CD4-positive, alpha-beta T cell treated with Interleukin-15 for 1 hour (primary cell): ENCODE measurements at places on chromosomes 3 and 15.

- DNase-seq = no peak
Measured at GRCh38 chr3:150901793-150902192, 3.4 kb downstream of the MINDY4B start.

- no peak for DNase-seq
Measured at GRCh38 chr15:61186905-61187741, 42.0 kb downstream of the RORA start.

DNA sequence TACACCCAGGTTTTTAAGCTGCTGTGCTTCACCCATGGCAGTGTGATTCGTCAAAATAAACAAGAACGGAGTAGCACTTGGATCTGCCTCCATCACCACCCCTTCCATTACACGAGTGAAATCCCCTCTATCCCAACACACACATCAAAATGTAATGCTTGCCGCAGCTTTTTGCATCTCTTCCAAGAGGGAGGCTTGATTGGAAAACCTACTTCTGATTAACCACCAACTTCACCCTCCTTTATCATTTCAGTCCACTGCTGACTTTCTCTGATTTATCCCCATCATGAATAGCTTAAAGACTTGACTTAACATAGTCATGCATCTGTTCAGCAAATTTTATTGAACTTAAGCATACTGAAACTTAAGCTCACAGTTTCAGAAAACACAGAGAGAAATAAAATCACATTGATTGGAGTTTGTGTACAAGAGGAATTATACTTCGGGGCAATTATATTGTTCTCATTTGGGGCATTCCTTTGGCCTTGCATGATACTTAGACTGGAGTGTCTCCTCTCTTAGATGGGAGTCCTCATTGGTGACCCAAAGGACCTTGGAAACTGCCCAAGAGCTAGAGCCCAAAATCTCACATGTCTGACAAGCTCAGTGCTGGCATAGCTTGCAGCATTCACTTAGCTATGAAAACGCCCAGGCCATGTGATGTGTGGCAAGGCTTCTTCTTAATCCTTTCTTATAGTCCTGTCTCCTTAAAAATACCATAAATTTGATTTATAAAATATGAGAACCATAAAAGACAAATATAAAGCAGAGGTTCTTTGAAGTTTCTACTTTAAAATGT lies 124.3 kb upstream of the UMPS start:
- no peak for DNase-seq

DNA sequence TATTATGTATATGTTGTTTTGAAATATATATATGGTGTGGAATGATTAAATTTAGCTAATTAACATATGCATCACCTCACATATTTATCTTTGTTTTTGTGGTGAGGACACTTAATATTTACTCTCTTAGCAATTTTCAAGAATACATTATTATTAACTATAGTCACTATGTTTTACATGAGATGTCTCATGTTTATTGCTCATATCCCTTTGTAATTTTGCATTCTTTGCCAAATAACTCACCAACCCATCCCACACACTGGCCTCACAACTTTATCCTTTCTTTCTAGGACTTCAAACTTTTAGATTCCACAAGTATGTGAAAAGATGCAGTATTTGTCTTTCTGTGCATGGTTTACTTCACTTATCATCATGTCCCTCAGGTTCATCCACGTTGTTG lies 950.2 kb upstream of the CADM2 start:
- DNase-seq = no peak

GRCh38 chr3:97655971-97656370 lies 108.6 kb upstream of the ARL6 start:
- DNase-seq = no peak

DNA sequence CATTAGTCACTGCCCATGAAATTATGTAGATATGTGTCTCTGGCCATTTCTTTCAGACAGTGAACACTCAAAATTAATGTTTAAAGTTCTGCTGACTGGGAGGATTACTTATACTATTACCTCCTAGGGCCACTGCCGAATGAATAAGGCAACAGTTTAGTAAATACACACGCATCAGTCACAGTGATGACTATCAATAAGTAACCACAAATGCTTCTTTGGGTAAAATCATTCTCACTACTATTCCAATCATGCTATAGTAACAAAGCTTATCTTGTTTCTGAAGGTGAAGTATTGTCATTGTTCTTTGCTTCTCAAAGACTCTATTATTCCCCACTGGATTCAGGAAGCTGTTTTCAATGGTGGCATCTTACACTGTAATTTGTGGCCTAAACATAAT lies 478.8 kb downstream of the EPHA3 start:
- DNase-seq = no peak

DNA sequence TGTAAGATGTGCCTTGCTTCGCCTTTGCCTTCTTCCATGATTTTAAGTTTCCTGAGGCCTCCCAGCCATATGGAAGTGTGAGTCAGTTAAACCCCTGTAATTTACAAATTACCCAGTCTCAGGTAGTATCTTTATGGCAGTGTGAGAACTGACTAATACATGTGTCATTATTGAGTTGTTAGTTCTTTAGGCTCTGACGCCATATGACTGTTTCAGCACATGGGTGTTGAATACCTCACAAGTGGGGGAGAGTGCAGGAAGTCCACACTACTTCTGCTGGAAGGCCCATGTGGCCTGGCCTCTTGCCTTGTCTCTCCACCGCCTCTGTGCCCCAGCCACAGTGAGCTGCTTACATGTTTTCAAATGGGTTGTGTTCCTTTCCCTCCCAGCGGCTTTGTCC lies 28.5 kb downstream of the MFSD1 start:
- DNase-seq = no peak

DNA sequence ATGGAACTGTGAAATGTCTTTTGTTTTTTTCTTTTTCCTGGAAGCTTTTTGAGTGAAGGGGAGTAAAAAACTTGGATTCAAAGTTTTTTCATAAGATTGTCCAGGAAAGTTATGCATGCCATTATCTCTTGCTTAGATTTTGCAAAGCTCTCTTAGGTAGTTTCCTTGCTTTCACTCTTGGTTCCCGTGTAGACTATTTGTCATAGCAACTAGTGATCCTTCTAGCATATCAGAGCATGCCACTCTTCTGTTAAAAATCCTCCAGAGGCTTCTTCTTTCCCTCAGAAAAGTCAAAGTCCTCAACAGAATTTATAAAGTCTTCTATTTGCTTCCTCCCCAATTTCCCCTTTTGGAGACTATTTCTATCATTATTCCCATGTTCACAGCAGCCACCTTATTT lies 21.1 kb downstream of the GTF2E1 start:
- no peak for DNase-seq

DNA sequence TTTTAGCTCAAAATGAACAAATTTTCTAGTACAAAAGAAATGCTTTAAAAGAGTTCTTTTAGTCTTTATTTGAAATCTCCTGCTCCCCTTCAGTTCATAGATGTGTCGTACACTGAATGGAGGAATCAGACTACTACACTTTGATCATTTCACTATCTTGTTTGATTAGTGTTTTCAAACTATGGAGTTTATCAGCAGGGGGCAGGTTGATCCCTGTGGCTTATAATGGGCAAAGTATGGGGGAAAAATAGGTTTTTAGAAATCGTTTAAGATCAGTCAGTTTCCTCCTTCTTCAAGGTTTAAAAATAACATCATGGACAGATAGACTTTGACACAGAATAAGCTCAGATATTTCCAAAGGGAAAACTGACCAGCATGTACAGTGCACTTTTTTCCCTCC lies 701.7 kb downstream of the CADM2 start:
- no peak for DNase-seq

GRCh38 chr3:186124592-186124991 lies 15.7 kb upstream of the ETV5 start:
- DNase-seq = no peak

- no peak for DNase-seq
Measured at GRCh38 chr3:107772016-107772415, 249.3 kb downstream of the BBX start.

DNA sequence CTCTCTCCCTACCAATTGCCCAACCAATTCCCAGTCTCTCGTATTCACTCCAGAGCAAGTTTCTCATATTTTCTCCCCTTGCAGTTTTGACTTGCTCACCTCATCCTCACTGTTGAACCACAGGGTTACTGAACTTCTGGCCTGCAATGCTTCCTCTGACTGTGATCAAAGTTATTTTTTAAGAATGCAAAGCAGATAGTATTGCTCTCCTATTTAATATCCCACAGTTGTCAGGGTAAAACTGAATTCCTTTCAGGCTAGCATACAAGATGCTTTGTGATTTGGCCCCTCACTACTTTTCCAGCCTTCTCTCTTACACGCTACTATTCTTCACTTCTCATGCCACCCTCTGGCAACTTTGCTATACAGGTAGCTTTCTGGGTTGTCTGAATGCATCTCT lies 80.9 kb downstream of the LRRFIP2 start:
- DNase-seq = no peak

DNA sequence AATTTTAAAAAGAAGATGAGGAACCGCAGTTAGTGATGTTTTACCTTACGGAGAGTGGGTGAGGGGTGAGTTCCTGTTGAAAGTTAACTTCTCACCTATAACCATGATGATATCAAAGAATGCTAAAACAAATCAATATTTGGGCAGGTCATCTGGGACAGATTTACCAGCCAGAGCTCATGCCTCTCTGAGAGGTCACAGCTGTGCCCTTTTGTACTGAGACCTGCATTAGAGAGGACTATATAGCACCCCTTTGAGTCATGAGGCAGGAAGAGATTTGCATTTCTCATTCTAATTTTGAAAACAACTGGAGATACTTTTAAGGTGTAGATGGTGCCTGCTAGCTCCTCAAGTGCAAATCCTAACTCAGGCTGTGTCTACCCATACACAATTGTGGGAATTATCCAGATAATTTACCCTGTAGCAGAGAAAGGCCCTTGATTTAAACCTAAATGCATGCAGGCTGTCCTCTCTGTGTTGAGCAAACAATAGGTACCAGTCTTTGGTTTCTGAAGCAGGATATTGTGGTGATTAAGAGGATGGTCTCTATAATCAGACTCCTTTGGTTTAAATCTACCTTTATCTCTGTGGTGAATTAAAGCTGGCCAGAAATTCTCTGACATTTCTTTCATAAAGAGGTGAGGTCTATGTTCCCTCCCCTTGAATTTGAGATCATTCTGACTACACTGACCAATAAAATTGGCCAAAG lies 5.8 kb upstream of the TM4SF4 start:
- no peak for DNase-seq

GRCh38 chr15:49085696-49086459 lies 39.6 kb upstream of the SECISBP2L start:
- DNase-seq = no peak

DNA sequence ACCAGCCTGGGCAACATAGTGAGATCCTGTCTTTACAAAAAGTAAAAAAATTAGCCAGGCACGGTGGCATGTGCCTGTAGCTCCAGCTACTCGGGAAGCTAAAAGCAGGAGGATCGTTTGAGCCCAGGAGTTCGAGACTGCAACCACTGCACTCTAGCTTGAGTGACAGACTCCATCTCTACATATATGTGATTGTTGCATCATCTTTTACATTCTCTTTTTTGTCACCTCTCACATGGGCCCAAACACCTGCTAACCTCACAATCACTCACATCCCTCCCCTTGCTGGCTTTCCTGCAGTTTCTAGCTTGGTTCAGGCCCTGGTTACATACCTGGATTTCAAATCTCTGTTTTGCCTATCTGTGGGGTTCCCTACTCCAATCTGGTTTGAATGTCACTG lies 19.4 kb downstream of the MYLK start:
- no peak for DNase-seq

DNA sequence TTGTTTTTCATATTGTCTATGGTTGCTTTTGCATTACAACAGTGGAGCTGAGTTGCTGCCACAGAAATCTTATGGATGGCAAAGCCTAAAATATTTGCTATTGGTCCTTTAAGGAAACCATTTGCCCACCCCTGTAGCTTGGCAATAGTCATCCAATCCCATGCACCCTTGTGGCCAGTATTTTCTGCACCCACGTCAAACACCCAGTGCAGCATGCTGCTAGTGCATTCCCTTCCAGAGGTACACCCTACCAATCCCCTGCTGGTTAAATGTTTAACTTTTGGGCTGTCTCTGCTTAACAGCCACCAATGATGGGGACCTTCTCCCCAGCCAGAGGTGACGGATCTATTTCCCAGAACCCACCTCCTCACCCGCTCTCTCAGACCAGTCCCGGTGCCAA lies 23.8 kb upstream of the SLC6A11 start:
- no peak for DNase-seq

GRCh38 chr15:76840830-76841460 lies 64.2 kb downstream of the SCAPER start:
- DNase-seq = no peak

DNA sequence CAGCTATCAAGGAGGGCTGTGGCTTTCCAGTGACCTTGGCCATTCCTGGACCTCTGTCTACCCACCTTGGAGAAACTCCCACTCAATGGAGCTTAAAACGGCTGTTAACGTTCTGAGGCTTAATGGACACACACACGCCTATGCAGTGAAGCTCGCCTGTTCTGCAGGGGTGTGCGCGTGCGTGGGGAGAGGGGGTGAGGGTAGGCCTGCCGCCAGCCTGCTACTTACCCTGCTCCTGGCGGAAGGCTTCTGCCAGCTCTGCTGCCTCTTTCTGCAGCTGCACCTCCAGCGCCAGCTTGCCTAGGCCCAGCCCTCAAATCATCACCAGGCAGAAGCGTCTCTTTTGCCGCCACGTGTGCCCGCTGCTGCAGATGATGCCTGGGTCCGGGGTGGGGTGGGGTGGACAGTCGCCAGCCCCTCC lies 23.2 kb upstream of the PARL start:
- no peak for DNase-seq

- no peak for DNase-seq
Measured at GRCh38 chr3:13479332-13479581, 849 bp upstream of the HDAC11 start.

DNA sequence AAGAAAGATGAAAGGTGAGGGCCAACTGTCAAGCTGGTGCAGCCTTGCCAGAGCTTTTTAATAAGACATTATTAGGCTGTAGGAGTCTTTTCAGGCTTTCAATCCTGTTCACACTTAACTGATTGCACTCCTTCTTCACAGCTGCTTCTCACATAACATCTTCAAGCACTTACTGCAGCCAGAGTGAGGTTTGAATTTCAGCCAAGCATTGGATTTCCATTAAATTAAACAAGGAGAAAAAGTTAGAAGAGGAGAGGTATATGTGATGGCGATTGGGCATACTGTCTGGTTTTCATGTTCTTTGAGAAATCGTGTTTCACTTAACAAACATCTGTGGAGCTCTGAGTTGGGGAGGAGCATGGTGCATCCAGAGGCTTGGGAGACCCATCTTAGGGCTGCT lies 392.8 kb upstream of the LRRC3B start:
- no peak for DNase-seq

- DNase-seq = no peak
Measured at GRCh38 chr15:60773901-60774300, 295.0 kb upstream of the ICE2 start.

DNA sequence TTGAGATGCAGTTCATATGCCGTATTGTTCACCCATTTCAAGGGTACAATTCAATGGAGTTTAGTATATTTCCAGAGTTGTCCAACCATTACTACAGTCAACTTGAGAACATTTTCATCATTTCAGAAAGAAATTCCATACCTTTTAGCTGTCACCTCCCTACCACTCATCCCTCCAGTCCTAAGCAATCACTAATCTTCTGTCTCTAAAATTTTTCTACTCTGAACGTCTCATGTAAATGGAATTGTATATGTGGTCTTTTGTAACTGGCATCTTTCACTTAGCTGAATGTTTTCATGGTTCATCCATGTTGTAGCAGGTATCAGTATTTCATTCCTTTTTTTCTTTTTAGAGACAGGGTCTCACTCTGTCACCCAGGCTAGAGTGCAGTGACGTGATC lies 51.1 kb downstream of the CMTM7 start:
- DNase-seq = no peak

GRCh38 chr3:65732051-65732935 lies 306.4 kb downstream of the MAGI1 start:
- no peak for DNase-seq

- no peak for DNase-seq
Measured at GRCh38 chr3:123028233-123028828, 768 bp upstream of the SEMA5B start.
